Activated gamma-delta T cell (primary cell): ENCODE measurements at places on chromosomes 3 and 15.

DNA sequence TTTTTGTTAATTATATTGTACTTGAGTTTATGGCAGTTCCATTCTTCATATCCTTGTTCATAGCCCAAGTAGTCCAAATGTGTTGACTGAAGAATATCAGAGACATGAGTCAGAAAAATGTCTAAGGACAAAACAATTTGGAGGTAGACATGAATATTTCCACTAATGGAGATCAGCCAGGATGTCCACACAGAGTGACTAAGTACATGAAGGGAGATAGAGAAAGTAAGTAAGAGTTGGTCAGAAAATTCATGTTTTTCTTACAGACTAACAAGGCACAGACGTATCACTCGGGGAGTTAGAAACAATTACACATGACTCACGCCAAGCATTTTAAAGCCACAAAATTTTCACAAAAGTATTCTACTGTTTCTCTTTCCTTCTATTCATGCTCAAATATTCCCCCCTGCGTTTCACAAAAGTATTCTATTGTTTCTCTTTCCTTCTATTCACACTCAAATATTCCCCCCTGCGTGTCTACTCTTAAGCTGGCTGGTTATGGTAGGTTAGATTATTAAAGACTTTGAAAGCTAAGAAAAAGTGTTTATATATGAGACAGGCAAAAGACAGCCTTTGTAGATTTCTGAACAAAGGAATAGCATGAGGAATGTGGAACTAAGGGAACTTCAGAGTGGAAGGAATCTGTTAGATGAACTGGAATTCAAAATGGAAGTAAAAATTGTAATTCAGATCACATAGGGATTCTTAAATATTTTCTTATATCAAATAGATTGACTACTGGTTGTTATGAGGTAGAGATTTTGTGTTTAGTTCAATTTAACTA, 648.7 kb upstream of the CCDC54 start:
- no peak for DNase-seq

GRCh38 chr3:48405971-48406370, 23.9 kb downstream of the PLXNB1 start:
- DNase-seq = no peak

- DNase-seq = no peak
These were observed 179.6 kb upstream of the STT3B start for GRCh38 chr3:31353166-31353565.

- no peak for DNase-seq
These were observed 81.4 kb downstream of the ARNT2 start for GRCh38 chr15:80485370-80486164.

DNA sequence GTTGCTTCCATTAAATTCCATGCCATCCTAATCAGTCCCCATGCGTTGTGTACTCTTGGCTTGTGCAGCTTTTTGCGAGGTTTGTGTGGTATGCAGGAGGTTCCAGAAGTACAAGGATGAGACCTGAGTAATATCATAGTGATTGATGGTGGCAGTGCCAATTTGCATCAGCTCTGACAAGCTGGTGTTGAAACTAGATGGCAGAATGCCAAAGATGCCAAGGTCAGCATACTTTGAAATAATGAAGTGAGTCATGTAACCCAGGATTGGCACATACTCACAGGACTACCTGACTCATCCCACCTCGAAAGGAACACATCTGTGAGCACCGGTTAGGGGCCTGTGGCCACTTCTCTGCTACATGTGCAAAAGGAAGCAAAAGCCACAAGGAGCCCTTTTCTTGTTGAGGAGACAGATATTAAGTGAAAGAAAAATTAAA, 14.3 kb downstream of the KAT2B start:
- DNase-seq = no peak

DNA sequence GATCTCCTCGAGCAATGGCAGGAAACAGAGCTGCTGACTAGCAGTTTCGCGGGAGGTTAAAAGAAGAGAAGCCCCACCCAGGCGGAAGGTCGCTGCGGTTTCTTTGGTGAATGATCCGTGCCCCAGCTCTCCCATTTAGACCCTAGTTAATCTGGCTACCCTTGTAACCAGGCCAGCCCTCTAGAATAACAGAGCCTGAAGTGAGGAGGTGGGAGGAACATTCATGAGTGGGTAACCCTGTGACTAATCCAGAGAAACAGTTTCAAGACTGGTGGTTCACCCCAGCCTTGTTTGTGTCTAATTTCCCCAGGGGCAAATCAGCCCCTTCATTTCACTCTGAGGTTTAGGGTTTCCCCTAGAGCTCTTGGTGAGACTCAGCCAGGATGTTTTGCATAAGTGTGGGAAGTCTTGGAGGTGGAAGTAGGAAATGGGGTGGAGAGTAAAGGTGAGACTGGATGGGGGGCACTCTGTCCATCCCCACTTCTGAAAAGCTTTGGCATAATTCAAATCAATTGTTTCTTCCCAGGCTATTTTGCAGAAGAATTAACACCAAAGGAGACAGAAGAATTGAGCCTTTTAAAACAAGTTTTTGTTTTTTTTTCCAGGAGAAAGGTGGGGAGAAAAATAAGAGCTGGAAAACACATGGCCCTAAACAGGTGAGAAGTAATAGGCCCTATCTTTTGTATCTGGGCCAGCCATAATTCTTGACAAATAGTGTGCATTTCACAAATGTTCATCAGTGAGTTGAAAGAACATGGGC, 303.1 kb downstream of the RPLP1 start:
- no peak for DNase-seq

GRCh38 chr3:14853271-14853951, 34.6 kb downstream of the FGD5 start:
- no peak for DNase-seq

DNA sequence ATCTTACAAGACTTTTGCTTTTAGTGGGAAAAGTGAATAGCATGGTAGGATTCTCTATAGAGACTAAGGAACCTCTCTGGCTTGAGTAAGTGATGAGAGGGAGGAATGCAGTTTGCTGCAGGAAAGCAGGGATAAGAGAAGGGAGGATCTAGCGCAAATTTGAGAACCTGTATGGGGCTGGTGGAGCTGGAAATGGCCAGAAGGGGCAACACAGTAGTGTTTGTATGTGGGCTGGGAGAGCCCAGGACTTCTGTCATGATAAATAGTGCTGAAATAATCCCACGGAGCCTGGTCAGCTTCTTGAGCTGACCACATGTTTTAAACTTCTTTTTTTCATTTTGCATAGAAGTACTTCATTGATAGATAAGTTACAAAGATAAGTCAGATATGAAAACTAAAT, 11.2 kb upstream of the SHC4 start:
- no peak for DNase-seq

- DNase-seq = no peak
These were observed 271.4 kb downstream of the SQOR start for GRCh38 chr15:45906230-45906629.

DNA sequence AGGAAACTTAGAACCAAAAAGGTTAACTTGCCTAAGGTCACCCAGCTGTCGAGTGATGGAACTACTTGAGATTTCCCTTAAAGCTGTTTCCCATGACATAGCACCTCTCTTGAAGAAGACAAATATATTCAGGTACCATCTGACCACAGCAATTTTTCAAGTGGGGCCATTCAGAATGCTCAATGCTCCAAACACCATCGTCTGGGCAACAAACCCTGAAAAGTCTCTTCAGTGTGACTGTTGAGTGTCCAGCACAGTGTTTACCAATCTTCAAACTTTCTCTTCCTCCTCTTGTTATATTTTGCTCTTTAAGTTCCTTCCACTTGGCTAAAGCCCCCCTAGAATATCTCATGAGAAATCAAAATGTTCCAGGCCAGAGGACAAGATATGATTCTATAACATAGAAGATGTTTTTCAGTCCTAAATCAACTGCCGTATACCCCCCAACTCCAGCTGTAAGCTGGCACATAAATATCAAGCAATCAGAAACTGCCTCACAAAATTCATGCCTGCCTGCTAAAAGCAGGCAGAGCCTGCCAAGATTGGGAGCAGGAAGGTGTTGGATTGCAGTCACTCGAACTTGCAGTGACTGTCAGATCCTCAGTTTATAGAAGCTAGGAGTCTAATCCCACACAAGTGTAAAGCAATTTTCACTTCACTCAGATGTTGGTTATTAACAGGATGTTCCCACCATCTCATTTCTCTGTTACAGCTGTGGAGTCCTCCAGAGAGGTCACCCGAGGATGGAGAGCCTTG, 230.5 kb upstream of the MRPL3 start:
- DNase-seq = no peak

GRCh38 chr3:9179826-9180763, 69.4 kb downstream of the SRGAP3 start:
- DNase-seq = no peak

DNA sequence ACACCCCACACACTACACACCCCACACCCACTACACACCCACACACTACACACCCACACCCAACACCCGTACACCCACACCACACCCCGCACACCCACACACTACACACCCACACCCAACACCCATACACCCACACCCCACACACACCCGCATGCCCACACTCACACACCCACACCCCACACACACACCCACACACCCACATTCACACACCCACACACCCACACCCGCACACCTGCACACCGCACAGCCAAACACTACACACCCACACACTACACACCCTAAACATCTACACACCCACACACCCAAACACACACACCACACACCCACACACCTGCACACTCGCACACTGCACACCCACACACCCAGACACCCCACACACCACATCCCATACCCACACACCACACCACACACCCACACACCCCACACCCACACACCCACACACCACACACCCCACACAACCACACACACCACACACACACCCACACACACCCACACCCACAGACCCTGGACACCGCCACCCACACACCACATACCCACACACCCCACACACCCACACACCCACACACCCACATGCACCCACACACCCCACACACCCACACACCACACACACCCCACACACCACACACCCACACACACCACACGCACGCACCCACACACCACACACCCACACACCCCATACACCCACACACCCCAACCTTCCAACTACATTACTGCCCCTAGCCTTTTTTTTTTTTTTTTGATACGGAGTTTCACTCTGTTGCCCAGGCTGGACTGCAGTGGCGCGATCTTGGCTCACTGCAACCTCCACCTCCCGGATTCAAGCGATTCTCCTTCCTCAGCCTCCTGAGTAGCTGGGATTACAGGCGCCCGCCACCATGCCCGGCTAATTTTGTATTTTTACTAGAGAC, 16.9 kb downstream of the CEP19 start:
- DNase-seq = no peak
